ENCODE measurements at places on chromosomes 11 and 22.

GRCh38 chr11:30479899-30480298 lies 106.3 kb downstream of the MPPED2 start:
- no peak for DNase-seq

DNA sequence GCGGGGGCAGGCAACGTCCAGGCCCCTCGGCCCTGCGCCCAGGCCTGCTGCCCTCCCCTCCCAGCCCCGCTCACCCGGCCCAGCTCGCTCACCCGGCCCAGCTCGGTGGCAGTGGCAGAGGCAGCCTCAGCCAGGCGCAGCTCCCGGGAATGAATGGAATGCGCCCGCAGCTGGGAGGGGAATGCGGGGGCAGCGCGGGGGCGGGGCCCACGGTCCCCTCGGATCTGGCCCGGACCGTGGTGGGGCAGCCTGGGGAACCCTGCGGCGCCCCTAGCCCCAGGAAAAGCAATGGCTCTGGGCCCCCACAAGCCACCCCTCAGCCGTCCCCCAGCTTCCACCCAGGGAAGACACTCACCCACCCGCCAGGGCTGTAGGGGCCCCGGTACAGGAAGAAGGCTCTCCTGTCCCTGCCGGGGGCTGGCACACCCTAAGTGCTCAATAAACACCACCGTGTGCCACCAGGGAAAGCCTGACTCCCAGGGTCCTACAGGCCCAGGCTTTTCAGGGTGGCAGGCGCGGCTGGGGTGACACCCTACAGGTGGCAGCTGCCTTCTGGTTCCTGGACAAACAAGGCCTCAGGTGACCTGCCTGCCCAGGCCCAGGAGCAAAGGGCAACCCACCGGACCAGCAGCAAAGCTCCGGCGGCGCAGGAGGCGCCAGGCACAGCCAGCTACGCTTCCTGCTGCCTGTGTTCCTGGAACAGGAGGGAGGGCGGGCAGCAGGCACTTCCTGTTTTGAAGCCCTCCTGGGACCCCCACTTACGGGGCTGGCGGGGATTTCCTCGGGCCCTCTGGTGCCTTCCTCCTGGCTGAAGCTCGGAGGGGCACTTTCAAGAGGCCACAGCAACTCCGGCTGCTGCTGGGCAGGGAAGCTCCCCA lies 13.8 kb downstream of the PLXNB2 start:
- peak; percentile 49 for DNase-seq

- no peak for DNase-seq
Observed at GRCh38 chr11:46890665-46891064, 27.7 kb downstream of the LRP4 start.

- DNase-seq, result no peak
Observed at GRCh38 chr22:19700790-19701419, 13.4 kb upstream of the SEPTIN5 start.

DNA sequence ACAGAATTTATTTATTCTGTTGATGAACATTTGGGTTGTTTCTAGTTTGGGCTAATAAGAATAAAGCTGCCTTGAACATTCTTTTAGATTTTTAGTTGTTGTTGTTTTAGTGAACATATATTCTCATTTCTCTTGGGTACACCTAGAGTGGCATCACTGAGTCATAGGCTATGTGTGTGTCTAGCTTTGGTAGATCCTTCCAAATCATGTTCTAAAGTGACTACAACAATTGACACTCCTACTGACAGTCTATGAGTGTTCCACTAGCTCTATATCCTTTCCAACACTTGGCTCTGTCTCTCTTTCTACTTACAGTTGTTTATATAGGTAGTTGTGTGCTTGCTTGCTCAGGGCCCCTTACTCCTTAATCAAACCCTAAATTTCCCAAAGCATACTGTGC lies 346.0 kb upstream of the NCAM1 start:
- no peak for DNase-seq

- DNase-seq, result no peak
Observed at GRCh38 chr11:118605116-118605867, 2.1 kb upstream of the PHLDB1 start.

DNA sequence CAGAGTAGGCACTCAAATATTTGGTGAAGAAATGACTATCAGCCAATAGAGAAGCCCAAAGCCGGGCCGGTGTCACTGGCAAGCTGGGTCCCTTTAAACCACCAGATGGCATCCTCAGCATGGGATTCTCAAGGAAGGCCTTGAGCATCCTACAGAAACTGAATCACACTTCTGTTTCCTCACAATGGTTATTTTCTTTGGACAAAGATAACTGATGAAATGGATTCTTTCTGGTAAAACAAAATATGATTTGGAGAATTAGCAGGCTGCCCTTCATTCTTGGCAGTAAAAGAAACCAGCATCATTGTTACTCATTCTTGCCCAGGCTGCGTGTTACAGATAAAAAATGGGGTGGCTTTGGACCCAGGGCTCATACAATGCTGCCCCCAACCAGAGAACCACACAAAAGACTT lies 30.3 kb upstream of the ASPHD2 start:
- DNase-seq, result peak; percentile 38

DNA sequence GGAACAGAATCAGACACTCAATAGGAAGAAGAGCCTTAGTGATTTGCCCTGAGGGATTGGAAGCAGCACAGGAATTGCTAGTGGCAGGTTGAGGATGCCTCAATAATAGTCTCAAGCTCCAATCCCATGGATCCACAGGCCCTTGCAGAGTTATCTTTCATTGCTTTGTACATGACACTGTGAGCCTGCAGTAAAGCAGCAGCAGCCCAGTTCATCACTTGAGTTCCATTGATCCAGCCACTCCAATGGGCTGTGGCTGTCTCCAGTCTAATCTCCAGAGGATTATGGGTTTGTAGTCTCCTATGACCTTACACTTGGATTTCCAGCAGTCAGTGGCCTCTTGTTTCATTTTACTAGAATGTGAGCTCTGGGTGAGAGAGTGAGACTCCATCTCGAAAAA lies 45.4 kb downstream of the AAMDC start:
- DNase-seq, result no peak

- no peak for DNase-seq
Observed at GRCh38 chr11:9953994-9954626, 290.2 kb downstream of the SWAP70 start.

DNA sequence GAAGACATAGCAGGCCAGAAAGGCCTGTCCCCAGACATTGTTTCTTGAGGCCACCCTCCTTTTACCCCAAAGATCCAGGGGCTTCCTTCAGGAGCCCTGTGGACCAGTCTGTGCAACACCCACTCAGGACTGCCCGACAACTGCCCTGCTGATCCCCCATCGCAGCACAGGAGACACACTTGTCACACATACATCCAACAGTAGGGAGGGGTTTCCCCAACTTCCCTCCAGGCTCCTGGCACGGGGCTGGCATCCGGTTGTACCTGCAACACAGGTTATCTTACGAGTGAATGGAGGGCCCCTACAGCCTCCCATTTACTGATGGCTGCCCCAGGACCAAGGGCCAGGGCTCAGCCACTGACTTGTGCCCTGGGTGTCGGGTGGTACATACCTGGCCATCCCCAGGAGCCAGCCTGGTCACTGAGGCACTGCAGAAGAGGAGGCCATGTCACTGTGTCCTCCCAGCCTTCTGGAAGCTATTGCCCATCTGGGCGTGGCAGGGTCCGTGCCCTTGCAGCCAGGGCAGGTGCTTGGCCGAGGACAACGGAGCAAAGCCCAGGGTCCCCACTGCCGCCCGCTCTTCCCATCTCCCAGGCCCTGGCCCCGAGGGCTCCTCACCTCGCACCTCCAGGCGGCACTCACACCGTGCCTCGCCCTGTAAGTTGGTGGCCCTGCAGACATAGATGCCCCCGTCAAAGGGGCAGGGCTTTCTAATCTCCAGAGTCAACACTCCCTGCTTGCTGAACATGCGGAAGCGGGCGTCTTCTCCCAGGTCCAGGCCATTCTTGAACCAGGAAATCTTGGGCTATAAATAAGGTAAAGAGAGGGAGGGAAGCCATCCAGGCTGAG lies 20.8 kb downstream of the MYBPC3 start:
- DNase-seq, result peak; percentile 8

GRCh38 chr11:72009156-72009555 lies 10.4 kb downstream of the IL18BP start:
- DNase-seq, result no peak

- DNase-seq, result no peak
Observed at GRCh38 chr11:34680206-34680605, 59.3 kb downstream of the EHF start.

DNA sequence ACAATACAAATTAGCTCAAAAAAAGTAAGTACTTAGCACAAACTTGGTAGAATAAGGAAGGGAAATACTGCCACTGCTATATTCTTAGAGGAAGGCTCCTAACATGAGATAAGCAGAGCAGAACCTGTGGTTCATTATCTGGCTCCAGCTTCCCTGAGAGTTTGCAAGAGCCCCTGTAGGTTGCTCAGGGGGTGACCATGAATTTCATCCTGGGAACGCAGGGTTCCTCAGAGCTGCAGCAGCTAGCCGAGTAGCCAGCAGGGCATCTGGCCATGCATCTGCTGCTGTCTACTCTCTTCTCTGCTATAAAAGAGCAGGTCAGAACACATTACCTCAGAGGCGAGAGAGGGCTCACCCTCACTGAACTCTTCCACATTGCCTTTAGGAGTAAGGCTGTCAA lies 67.3 kb downstream of the TRPC6 start:
- no peak for DNase-seq

- no peak for DNase-seq
Observed at GRCh38 chr11:44607319-44607962, 42.0 kb downstream of the CD82 start.

GRCh38 chr22:32052936-32053791 lies 10.1 kb downstream of the SLC5A1 start:
- no peak for DNase-seq

DNA sequence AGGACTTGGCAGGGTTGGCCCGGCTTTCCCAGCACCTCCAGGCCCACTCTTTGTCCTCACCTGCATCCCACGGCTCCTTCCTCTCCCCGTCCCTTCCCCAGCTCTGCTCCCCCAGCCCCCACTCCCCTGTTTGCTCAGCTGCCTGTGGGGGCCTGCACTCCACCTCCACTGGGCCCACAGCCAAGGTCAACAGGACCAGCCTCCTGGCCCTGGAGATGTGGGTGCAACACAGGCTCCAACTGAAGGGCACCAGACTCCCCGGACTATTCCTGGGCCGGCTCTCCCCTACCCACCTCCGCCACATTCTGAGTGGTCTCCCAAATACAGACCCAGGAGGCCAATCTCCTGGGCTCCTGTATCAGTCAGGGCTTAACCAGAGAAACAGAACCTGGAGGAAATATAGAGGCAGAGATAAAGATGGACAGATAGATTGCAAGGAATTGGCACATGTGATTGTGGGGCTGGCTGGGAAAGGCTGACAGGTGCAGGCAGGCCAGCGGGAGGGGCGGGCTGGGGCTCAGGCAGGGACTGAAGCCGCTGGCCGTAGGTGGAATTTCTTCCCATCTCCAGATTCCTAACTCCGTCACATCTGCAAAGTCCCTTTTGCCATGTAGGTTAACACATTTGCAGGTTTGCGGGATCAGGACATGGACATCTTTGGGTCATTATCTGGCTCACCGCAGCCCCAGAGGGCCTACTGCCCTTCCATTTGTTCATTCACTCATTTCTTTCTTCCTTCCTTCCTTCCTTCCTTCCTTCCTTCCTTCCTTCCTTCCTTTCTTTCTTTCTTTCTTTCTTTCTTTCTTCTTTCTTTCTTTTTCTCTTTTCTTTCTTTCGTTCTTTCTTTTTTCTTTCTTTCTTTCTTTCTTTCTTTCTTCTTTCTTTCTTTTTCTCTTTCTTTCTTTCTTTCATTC lies 45.8 kb upstream of the MYH9 start:
- DNase-seq, result peak; percentile 93

- DNase-seq, result no peak
Observed at GRCh38 chr11:34775417-34775888, 140.7 kb downstream of the APIP start.

DNA sequence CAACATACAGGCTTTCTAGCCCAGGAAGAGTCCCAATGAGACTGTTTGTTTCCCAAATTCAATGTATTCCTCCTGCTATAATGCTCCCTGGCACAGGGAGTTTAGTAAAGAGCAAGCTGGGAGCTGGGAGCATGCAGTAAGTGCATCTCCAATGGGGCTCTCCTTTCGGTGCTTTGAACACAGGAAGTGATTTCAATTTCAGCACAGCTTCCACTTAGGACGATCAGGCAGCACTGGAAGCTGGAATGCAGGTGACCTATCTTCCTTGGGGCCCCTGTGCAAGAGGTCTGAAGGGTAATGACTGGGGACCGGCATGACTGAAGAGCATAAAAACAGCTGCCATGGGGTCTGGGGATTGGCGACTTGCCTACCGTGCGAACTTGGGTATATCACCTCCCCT lies 76.0 kb downstream of the LARGE1 start:
- DNase-seq, result peak; percentile 44

DNA sequence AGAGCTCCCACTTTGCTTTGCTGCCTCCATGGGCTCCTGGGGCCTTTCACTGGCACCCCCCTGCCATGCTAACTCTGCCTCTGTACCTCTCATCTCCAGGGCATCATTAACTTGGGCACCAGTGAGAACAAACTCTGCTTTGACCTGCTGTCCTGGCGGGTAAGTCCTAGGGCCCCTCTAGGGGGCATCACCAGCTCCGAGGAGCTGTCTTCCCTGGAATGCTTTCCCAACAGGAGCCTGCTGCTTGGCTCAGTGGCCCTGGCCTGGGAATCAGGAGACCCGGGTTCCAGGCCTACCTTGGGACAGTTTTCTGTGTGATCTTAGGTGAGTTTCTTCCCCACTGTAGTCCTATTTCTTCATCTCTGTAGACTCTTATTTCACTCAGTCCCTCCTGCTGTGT lies 5.1 kb downstream of the ACCS start:
- DNase-seq, result no peak

GRCh38 chr11:46672381-46672839 lies 28.0 kb downstream of the ARHGAP1 start:
- no peak for DNase-seq

GRCh38 chr11:31254415-31254814 lies 115.1 kb downstream of the DCDC1 start:
- no peak for DNase-seq

- DNase-seq, result no peak
Observed at GRCh38 chr11:74777038-74777437, 28.4 kb downstream of the RNF169 start.

DNA sequence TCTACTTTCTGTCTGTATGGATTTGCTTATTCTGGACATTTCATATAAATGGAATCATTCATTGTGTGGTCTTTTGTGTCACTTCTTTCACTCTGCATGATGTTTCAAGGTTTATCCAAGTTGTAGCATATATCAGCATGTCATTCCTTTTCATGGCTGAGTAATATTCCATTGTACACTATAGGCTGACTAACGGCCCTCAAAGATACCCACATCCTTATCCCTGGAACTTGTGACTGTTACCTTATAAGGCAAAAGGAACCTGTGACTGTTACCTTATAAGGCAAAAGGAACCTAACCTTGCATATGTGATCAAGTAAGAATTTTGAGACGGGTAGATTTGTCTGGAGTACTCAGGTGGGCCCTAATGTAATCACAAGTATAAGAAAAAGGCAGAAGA lies 111.8 kb downstream of the CSNK2A3 start:
- no peak for DNase-seq

DNA sequence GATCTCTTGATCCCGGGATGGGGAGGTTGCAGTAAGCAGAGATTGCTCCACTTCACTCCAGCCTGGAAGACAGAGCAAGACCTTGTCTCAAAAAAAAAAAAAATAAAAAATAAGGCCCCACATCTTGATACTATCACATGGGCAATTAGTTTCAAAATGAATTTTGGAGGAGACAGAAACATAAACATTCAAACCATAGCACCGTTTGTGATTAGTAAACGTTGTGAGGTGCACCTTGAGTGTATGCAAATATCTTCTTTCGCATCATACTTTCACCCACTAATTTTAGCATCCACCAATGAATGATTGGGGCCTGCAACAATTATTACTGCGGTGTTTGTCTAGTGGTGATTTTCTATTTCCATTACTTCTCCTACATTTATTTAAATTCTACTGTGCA lies 11.0 kb upstream of the SPDYC start:
- DNase-seq, result no peak
